GOT3 (cell line): ENCODE measurements at places on chromosomes 16 and 17.

- DNase-seq = no peak
Observed at GRCh38 chr17:65885541-65886312, 306.2 kb downstream of the CEP112 start.

DNA sequence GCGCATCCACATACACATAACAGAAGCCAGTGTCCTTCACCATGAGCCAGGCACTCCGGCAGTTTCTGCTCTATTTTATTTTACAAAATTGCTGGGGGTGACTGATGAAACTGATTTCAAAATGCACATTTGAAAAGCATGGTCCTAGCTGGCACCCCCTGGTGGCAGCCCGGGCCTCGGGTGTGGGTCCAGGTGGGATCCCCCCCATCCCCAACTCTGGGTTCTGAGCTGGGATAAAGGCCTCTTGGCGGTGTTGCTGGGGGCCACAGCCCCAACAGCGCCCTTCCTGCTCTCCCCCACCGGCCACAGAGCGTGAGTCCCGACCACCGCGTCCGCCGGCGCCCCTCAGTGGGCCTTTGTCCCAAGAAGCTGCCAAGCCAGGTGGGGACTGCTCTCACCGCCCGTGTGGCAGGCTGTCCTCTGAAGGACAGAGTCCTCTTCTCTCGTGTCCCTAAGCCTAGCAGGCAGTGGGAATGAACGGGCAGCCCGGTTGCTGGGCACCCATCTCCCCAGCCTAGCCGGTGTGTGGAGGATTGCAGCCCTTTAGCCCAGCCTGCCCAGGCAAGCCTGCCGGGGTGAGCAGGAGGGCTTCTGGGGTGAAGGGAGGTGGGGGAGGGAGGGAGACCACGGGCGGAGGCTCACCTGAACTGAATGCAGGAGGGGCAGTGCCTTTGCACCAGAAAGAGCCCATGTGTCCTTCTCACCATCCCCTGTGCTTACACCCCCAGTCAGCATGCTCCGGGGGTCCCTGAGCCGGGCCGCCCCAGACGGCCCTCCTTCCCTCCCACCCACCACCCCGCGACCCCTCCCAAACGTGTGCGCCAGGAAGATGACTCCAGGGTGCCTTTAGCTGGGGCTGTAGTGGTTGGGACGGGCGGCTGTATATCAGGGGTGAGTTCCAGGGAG, 898 bp downstream of the SNAI3 start:
- no peak for DNase-seq

DNA sequence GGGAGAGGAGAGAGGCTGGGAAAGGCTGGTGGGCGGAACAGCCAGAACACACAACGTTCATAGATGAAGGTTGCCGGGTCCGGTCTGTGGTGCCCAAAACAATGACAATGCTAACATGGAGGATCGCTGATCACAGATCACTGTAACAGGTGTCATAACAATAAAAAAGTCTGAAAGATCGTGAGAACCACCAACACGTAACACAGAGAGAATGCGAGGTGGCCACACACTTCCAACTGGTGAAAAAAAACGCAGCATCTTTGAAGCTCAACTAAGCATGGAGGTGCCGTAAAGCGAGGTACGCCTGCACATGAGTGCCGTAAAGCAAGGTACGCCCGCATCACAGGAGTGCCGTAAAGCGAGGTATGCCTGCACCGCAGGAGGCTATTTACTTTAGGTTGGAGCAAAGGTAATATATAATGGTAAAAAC, 42.3 kb downstream of the ABR start:
- no peak for DNase-seq

DNA sequence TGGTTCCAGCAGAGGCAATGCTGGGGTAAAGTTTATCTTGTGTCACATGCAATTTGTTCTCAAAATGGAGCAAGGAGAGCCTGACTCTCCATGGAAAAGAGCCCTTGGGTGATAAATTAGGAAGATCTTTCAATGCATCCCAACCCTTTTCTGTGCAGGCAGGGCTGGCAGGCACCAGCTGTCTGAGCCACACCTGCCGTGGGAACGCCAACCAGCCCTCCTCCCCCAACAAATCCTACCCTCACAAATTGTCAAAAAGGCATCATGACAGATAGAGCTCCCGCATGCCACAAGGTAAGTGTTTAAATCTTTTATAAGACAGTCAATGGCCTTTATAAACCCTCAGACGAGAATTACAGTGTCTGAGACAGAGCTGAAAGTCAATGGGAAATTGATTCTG, 418.5 kb upstream of the CDH5 start:
- no peak for DNase-seq

- no peak for DNase-seq
Observed at GRCh38 chr16:87140211-87141200, 176.7 kb downstream of the C16orf95 start.

DNA sequence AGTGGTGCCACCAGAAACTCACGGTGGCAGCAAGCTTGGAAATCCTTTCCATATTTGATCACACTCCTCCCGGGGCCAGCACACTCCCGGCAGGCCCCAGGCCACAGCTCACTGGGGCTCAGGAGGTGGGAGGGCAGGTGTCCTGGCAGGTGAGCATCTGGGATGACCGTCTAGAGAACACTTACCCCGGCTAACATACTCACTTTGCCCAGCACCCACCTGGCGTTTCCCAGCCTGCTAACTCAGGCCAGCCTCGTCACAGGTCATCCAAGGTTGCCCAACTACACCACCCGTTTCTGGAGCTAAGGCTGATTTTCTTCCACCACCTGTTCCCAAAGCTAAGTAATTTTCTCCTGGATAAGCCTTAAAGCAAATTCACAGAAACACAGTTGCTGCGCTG, 24.9 kb downstream of the FBXO31 start:
- DNase-seq = no peak

GRCh38 chr17:66865151-66865550, 30.2 kb downstream of the CACNG5 start:
- DNase-seq = no peak

- no peak for DNase-seq
Observed at GRCh38 chr17:59810894-59811153, 81.9 kb downstream of the TUBD1 start.

DNA sequence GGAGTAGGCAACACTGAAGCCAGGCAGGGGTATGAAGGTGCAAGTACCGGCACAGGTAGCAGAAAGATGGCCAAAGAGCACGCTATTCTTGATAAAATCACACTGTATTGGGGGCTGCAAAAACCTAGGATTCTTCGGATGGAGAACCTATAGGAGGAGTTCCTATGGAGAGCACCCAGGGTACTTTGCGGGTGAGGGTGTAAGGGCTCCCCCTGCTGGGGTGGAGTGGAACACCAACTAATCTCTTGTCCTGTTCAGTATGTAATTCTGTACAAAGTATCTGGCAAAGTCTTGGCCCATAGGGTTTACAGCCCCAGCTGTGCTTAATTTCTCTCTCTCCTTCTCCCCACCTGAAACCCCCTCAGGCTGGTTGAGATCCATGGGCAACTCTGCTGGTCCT, 393.1 kb upstream of the ASIC2 start:
- no peak for DNase-seq

- DNase-seq = no peak
Observed at GRCh38 chr17:38879878-38880665, 10.2 kb downstream of the LASP1 start.

- DNase-seq = no peak
Observed at GRCh38 chr17:74952431-74953133, 16.9 kb downstream of the OTOP3 start.

DNA sequence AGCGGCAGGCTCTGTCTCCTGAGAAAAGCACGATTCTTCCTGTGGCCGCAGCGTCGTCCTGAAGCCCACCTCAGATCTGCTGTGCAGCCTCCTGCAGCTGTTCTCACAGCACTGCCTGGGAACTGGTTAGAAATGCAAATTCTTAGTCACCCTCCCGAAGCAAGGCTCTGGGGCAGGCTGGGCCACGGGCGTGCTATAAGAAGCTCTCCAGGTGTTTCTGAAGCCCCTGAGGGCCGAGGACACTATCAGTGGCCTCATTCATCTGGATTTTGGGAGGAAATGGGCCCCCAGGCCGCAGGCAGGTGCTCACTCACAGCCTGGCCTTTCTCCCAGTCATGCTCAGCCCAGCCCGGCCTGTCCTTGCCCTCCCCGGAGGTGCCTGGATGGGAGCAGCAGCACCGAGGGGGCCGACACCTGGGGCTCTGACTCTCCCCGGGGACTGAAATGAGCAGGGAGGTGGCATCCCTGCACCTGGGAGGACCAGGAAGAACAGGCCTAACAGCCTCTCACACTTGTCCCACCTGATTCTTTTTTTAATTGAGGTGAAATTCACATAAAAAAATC, 10.4 kb upstream of the NLRC3 start:
- no peak for DNase-seq

DNA sequence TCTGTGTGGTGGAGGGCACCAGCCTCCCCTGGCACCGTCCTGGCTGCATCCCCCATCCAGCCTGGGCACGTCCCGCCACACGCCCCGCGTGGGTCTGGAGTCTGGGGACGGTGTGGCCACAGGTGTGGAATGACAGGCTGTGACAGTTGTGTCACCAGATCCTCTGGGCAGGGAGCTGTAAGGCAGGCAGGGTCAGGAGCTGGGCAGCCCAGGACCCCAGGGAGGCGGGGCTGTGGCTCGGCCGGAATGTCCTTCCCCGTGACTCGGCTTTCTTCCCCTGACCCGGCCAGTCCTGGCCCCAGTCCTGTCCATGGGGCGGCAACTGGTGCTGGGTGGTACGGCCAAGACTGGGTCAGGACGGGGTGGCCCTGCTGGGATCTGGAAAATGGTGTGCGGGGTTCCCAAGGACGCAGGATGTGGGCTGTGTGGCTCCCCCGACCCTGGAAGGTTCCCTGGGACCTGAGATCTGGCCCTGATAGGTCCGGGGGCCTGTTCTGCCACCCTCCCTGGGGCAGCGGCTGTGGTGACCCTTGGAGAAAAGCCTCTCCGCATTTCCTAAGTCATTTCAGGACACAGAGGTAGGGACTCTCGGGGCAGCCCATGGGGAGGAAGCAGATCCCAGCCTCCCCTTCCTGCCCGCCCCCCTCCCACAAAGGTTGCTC, 3.3 kb upstream of the SLC16A3 start:
- no peak for DNase-seq

GRCh38 chr17:15457723-15458094, 9.7 kb downstream of the CDRT4 start:
- DNase-seq = no peak

- DNase-seq = no peak
Observed at GRCh38 chr17:35213412-35213940, 19.3 kb upstream of the SLC35G3 start.

- DNase-seq = no peak
Observed at GRCh38 chr16:77965346-77965745, 57.0 kb upstream of the CLEC3A start.

- DNase-seq = no peak
Observed at GRCh38 chr17:14303343-14304221, 2.7 kb downstream of the HS3ST3B1 start.
